ENCODE measurements at places on chromosomes 2 and 18.
A peak's percentile ranks its signal among the peaks of the same experiment; 100 is the strongest.

DNA sequence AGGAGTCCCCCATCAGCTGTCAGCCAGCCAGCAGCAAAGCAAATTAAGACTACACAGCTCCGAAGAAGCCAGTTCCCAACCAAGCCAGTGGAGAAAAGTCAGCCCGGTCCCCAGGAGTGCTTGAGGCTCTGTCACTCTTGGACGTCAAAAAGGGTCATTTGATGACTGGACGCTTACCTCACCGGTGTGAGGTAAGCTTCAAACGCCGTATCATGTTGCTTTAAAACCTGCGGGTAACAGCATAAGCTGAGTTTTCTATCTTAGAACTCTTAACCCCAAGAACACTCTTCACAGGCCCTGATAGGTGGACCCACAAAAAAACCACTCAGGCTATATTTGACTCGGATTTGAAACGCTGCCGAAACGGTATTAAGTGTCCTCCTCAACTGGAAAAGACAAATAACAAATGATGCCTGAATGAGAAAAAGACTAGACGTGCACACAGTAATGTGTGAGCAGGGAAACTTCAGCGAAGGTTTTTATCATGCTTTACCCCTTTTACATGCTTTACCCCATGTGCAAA is 682 bp upstream of the LNPK start:
- peak; percentile 12 for DNase-seq

DNA sequence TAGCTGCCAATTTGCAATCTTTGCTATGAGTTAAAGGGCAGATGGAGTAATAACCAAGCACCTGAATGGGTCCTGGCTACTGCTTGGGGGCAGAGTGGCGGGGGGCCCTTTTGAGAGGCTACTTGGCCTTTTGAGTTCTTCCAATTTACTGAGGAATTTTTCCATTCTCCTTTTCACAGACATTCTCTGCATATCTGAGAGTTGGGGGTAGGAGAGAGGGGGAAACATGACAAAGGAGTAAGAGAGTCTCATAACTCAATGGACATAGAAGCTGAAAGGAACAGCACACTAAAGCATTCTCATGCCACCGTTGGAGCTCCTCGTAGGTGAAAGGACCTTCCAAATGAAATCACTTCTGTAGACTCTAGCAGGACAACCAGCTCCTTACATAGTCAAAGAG is 16.1 kb downstream of the LGALSL start:
- no peak for DNase-seq

GRCh38 chr2:179250095-179250494 is 14.5 kb downstream of the SESTD1 start:
- DNase-seq, result no peak

- DNase-seq, result no peak
Measured at GRCh38 chr18:76499637-76500340, 4.7 kb upstream of the ZNF516 start.

GRCh38 chr18:9737006-9737405 is 28.9 kb downstream of the RAB31 start:
- no peak for DNase-seq

- no peak for DNase-seq
Measured at GRCh38 chr2:111178730-111179405, 58.2 kb downstream of the BCL2L11 start.

- no peak for DNase-seq
Measured at GRCh38 chr2:17271416-17271815, 246.8 kb downstream of the RAD51AP2 start.

- no peak for DNase-seq
Measured at GRCh38 chr2:241885946-241886643, 16.6 kb downstream of the RTP5 start.

DNA sequence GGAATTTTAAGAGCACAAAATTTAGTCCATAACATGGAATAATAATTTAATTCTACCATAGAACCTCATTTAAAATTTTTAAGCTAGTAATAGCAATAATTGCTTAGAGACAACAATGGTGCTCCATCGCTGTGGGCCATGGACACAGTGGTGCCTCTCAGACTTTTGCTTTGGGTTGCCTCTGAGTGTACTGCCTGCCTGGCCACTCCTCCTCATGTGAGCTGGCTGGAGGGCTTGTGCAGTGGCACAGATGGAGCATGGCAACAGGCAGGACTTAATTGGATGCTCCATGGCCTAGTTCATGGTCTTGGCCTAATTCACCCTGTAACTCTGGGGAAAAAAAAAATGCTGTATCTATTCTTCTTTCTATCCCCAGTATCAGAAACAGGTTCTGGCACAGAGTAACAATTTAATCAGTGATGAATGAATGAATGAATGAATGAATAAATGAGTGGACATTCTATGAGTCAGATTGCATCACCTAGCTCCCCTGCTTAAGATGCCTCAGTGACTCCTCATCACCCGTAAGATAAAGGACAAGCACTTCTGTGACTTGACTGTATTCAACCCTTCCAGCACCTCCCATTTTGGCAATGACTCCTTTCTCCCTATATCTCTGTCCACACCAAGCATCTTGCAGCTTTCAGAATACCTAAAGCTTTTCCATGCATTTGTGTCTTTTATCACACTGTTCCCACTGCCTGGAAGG is 211.8 kb upstream of the SLC14A2 start:
- no peak for DNase-seq

DNA sequence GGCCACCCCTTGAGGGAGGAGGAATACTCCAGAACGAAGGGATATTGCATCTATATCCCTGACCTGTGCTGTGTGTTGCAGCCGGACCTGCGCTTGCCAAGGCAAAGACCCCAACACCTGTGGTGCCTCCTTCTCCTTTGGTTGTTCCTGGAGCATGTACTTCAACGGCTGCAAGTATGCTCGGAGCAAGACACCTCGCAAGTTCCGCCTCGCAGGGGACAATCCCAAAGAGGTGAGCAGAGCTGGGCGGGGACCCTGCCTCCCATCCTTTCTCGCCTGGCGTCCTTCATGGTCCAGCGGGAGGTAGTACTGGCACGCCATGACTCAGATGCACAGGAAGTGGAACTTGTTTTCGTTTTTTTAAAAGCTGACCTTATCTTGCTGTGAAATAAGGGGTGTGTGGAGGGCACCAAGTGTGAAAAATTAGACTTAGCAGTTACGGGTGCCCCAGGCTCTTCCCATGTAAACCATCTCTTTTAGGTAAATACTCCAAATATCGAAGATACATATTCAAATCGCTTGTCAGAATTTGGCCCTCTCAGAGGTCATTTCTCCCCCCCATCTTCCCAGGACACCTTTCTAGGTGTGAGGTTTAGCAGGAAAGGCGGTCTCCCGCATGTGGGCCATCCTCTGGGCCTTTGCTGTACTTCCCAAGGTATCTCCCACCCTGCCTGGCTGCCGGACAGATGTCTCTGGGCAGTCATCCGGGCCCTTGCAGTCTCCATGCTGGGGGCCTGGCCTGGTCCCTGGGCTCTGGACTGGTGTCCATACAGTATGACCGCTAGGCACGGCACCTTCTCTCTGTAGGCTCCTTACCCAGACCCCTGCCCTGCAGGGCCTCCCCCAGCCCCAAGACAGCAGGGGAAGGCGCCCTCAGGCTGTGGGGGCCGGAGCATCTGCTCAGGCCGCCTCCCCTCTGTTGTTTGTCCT is 57.6 kb downstream of the BOLA3 start:
- DNase-seq, result no peak
